ENCODE measurements at places on chromosomes 1 and 21. TPM values are rescaled to one million over a fixed set of nuclear protein-coding genes. Genes with fewer than 3 reads are reported as not detected.

Gene PRKAA2
- polyA plus RNA-seq = 0.70 TPM

Gene PCNT
- polyA plus RNA-seq = 8.2 TPM

Gene CELA3B
- polyA plus RNA-seq = not detected

Gene TTLL10
- polyA plus RNA-seq = not detected

Gene KRTAP19-1
- polyA plus RNA-seq = not detected

Gene CACHD1
- polyA plus RNA-seq = 3.7 TPM

Gene GBP6
- polyA plus RNA-seq = not detected

Gene CD52
- not detected for polyA plus RNA-seq

Gene PGLYRP4
- not detected for polyA plus RNA-seq

Gene PCP4
- polyA plus RNA-seq = not detected

Gene DUSP23
- polyA plus RNA-seq = 16.0 TPM

Gene DAB1
- 0.91 TPM for polyA plus RNA-seq

Gene SYCP1
- polyA plus RNA-seq = not detected

Gene MIER1
- polyA plus RNA-seq = 6.4 TPM

Gene OR2L13
- polyA plus RNA-seq = not detected

Gene FMOD
- polyA plus RNA-seq = 14.0 TPM

DNA sequence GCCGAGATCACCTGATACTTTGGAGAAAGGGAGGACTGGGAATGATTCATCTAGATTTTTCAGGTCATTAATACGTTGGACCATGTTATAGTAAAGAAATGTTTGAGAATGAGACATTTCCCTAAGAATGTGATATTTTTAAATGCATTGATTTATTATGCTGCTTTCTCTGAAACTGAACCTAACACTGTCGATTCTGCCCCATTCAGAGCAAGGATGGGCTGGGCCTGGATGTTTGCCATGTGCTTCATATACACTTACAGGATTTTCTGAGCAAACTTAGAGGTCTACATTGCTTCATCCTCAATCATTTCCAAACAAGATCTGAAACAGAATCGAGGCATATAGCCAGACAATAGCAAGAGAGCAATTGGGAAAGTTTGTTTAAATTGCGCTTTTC lies 183.3 kb downstream of the CRB1 start:
- DNase-seq = no peak

GRCh38 chr1:232319072-232319471 lies 310.9 kb downstream of the SIPA1L2 start:
- DNase-seq = no peak

GRCh38 chr1:153485863-153486262 lies 25.4 kb upstream of the S100A7 start:
- DNase-seq = no peak

- no peak for DNase-seq
Observed at GRCh38 chr1:116694524-116694923, 27.0 kb upstream of the IGSF3 start.

DNA sequence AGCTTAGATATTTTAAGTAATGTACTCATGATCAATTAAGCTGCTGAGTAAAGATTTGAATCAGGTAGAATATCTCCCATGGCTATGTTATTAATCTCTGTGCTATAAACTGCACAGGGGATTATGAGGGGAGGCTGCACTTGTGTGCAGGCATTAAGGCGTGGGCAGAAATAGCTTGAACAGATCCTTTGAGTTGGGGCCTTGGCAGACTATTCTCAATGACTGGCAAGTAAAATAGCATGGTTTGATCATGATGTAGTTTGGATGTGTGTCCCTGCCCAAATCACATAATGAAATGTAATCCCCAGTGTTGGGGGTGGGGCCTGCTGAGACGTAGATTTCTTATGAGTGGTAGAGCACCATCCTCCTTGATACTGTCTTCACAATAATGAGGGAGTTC lies 220.3 kb downstream of the PLPP3 start:
- no peak for DNase-seq

- DNase-seq = no peak
Observed at GRCh38 chr1:232571523-232571922, 58.4 kb downstream of the SIPA1L2 start.

- no peak for DNase-seq
Observed at GRCh38 chr1:93801471-93801870, 77.5 kb downstream of the DNTTIP2 start.

DNA sequence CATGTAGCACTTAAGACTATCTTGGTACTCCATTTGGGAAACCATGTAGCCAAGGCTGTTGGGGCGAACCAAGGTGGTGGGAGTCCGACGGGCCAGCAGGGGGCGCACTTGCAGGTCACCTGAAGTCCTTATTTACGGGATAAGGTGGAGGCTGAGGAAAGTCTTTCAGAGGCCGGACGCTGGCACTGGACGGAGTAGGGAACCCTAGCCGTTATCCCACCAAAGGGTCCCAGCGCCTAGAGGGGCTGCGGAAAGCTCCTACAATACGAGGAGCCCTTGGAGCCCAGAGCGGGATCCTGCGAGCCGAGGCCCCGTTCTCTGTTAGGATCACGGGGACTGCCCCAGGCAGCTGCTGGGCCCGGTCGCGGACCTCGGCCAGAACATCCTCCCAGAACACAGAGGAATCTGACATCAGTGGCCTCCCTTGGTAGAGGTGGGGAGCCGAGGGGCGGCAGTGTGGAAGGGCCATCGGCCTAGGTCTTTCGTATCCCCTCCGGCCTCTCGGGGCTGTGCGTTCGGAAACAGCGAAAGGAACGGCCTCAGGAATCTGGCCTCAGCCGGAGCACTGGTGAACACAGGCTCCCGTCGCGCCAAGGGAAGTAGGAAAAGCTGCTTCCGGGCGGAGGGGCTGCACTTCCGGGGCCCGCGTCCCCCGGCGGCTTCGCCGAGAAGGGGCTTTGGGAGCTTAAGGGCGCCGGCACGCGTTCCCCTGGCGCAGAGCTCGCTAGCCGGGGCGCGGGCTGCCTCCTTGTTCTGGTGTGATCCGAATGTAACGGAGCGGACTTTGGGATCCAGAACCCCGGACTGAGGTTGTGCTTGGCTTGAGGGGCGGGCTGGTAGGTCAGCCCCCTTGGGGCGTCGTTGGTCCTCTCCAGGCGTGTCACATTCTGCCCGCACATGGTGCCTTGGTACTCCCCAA lies 29.9 kb upstream of the RPTN start:
- no peak for DNase-seq

DNA sequence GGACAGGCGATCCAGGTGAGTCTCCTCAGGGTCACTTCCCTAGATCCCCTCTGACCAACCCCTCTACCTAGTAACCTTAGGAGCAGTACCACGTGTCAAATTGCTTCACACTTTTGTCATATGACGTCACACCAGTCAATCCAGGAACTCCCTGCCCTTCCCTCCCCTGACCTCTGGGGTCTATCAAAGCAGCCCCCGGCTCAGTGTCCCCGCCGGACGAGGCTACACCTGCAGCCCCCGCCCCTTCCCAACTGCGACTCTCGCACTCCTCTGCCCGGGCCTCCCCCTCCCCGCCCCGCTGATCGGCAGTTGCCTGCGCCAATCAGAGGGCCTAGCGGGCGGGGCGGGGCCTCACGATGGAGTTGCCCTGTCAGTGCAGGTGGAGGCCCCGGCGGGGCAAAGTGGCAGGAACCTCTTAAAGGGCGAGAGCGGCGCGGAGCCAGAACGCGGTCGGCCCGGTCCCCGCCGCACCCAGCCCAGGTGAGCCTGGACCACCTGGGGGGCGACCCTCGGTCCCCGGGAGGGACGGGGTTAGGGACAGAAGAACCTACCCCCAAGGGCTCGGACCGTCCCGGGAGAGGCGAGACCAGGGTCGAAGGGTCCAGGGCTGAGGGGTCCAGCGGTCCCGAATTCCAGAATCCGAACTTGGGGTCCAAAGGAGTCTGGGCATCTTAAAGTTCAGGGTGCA lies 27.5 kb upstream of the EPB41 start:
- no peak for DNase-seq

DNA sequence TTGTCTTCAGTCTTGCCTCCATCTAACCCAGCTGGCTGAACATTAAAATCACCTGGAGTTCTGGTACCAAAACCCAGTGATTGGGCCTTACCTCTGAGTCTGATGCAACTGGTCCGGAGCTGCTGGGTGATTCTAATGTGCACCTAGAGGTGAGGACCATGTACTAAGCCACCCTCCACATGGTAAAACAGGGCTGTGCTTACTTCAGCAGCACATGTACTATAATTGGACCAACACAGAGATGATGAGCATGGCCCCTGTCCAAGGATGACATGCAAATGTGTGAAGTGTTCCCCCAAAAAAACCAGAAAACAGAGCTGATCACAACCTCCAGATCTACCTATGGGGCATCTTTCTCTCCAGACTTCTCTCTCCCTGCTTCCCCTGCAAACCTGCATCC lies 37.0 kb downstream of the ELK4 start:
- no peak for DNase-seq

GRCh38 chr21:34820051-34820450 lies 151.3 kb downstream of the CLIC6 start:
- no peak for DNase-seq

- no peak for DNase-seq
Observed at GRCh38 chr21:26093122-26093521, 77.4 kb downstream of the APP start.

DNA sequence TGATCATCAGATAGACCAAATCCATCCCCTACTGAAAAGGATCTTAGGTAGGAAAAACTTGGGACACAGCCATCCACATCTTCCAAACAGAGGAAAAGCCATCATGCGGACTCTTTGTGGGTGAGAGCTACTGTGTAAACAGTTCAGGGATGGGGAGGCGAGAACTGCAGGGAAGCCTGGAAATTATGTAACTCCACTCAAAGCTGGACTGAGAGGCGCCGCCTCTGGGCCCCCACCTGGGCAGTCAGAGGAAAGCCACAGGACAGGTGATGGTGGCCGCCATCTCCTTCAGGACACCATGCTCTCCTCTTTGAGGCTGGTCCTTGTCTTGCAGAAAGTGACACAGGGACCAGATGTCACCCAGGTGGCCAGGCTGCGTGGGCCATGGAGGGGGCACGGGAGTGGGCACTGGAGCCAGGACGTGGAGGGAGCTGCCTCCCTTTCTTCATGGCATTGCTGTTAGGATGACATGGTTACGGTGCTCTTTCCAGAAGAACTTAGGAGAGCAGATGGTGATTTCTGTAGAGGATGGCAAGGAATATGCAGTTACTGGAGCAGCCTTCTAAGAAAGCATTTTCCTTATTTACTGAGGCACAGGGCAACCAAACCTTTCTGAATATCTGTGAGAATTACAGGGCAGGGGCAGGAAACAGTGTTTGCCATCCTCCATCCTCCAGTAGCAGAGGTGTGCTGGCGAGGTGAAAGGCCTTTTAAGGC lies 32.0 kb upstream of the TDRD10 start:
- DNase-seq = no peak

DNA sequence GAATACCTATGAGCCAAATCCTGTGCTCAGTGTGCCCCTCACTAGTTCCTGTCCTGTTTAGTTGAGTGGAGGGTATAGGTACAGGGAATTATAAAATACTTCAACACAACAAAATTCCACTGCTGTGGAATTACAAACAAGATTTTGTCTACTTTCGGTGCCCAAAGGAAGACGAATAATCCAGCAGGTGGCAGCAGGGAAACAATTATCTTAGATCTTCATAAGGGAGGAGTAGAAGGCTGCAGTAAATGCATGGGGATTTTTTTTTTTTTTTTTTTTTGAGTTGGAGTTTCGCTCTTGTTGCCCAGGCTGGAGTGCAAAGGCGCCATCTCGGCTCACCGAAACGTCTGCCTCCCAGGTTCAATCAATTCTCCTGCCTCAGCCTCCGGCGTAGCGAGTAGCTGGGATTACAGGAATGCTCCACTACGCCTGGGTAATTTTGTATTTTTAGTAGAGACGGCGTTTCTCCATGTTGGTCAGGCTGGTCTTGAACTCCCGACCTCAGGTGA lies 2.0 kb upstream of the PIP5K1A start:
- DNase-seq = peak; percentile 62

GRCh38 chr1:226639631-226640061 lies 91.1 kb downstream of the STUM start:
- DNase-seq = no peak

- peak; percentile 60 for DNase-seq
Observed at GRCh38 chr1:162689745-162690671, 57.7 kb downstream of the DDR2 start.

- no peak for DNase-seq
Observed at GRCh38 chr1:119125874-119126273, 14.6 kb downstream of the WARS2 start.

DNA sequence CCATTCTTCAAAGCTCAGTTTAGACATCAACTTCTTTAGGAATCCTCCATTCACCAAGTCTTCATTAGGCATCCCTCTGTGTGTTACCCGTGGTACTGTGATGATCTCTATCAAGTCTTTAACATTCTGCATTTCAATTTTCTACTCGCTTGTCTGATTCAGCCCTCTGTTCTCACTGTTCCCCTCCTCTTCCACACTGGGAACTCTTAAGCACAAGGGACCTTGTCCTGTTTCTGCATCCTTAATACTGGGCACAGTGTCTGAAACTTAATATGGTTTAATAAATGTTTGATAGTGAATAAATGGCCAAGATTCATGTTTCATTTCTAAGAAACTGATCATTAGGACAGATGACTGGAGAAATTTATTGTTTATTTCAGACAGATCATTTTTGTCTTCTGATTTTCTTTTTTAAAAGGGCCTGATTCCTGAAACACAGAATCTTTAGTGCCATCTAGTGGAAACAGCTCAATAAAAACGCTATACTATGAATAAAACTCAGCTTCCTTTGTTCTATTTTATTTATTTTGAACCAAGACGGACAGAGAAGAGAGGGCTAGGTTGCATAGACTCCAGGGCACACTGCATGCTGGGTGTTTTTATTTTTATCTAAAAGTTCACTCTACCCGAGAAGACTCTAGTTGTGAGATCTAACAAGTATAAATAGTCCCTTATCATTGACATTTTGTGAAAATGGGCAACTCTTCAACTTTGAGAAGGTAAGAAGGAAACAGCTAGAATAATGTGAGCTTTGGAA lies 7.0 kb upstream of the TRIM45 start:
- DNase-seq = no peak

GRCh38 chr1:3691421-3692204 lies 39.3 kb downstream of the TP73 start:
- DNase-seq = no peak

DNA sequence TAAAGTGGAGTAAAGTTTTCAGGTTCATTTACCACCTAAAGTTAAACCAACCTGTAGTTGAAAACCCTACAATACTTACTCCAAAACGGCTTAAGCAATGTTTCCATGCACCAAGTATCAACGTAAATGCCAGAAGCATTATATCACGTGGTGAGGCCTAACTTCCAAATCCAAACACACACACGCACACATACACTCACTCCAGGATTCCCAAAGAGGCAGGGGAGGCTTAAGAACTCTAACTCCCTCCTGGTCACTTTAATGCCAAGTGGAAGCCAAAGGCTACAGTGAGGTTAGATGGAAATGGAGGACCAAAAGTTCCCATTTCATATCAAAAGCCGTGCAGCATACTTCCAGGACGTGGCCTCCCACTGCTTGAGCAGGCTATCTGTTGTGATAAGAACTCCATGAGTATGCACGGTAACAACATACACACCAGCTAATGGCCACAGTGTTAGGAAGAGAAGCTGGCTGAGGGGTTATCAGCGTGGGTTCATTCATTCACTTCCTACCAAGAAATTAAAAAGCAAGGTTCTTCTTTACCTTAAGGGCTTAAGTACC lies 224.1 kb downstream of the SLC45A1 start:
- no peak for DNase-seq

- no peak for DNase-seq
Observed at GRCh38 chr1:2375246-2375922, 16.0 kb downstream of the MORN1 start.

GRCh38 chr1:165844933-165845332 lies 17.5 kb downstream of the UCK2 start:
- DNase-seq = no peak
